ENCODE measurements at places on chromosomes 13 and 19.

DNA sequence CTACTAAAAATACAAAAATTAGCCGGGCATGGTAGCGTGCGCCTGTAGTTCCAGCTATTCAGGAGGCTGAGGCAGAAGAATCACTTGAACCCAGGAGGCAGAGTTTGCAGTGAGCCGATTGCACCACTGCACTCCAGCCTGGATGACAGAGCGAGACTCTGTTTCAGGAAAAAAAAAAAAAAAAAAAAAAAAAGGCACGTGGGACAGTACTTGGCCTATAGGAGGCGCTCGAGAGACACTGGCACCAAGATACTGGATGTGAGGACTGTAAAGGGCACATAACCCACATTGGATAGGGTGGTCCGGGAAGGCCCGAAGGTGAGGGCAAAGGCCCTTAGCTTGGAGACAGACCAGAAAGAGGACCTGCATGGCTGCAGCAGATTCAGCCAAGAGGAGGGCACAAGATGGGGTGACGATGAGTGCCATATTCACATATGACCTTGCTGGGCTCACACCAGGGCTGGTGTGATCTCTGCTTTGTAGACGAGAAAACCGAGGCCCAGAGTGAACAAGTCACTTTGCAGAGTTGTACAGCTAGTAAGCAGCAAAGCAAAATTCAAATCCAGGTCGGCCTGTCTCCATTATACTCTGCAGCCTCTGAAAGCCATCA is 89.4 kb downstream of the DPF1 start:
- DNase-seq, result peak; percentile 19

GRCh38 chr13:111322001-111322915 is 1.8 kb downstream of the TEX29 start:
- no peak for DNase-seq

DNA sequence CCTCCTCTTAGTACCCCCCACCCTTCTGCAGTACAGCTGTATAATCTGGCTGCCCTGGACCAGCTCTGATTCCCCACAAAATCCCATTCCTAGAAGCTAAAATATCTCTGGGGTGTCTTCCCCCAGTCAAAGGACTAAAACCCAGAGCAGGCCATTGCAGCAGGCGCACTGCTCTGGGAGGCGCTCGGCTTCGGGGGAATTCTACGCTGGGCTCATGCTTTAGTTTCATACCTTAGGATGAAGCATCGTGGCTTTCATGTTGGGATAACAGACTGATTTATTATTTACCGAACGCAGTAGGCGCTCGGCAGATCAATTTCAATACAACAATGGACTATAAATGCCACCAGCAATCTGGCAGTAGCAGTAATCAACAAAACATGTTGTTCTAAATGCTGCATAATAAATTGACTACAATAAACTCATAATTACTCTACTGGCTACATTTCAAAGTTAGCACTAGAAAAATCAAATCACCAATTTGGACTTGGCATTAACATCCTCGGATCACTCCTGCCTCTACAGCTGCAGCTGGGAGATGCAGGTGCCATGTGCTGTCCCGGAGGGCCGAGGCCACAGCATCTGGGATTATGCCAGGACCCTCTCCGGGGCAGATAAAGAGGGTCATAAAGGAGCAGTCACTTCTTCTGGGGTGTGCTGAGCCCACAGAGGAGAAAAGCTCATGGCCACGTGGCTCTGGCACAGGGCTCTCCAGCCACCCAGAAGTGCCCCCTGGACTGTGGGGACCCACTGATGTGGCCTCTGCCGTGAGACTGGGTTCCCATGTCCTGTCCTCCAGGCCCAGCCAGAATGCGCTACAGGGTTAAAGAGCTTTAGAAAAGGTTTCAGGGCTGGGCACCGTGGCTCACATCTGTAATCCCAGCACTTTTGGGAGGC is 35.3 kb downstream of the CEBPG start:
- no peak for DNase-seq

DNA sequence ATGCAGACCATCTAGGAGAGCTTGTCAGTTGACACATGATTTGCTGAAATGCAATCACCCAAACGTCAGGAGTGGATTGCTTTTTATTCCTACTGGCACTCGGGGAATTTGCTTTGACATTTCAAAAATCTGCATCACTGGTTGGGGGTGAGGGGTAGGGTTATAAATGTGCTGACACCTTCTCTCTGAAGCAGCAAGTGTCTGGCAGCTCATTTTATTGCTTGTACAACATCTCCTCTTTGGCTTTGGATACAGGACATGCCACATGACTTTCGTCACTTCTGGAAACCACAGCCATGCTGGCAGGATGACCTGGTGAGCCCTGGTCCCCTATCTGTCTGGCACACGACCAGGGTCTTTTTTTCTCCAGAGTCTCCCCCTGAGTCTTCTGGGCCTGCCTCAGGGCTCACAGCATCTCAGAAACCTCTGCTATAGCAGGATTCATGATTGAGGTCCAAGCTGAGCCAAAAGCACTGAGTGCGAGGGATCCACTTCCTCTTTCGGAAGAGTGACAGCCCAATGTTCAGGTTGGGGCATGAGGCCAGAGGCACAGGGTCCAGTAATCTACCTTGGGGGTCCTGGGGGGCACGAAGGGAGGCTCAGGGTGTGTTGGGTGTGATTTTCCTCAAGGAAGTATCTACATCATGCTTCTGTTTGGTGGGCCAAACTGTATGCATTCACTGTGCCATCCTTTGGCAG is 60.1 kb downstream of the HSPH1 start:
- no peak for DNase-seq

DNA sequence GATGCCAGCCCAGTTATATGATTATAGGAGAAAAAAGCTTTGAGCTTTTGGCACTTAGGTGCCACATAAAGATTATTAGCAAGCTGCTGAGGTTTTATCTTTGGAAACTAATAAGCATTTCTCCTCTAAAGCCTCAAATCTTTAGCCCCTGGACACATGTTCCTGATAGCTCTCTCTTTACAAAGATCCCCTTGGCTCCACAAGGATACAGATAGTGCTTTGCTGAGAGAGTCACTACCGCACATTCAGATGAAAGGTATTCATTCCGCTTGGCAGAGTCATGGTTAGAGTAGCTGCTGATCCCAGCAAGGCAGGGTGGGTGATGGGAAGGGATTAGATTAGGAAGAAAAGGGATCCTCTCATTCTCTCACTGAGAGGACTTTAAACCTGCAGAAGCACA is 28.2 kb upstream of the PSG7 start:
- DNase-seq, result no peak

DNA sequence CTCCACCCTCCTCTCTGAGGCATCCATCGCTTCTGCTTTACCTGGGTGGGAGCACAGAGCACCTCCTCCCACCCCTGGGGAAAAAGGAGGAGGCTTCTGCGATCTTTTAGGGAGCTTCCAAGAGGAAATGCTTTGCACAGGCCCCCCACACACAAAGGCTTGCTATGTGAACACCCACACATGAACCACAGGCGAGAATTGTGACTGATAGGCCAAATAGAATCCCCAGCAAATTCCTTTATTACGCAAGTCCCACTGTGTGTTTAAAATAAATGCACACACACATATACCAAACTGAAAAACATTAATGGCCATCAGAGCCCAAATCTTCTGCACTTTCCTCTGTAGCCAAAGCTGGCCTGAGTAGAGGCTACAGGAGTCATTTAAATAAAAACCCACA is 50.6 kb downstream of the HSPH1 start:
- DNase-seq, result no peak

GRCh38 chr13:111413407-111414187 is 93.2 kb downstream of the TEX29 start:
- DNase-seq, result no peak

DNA sequence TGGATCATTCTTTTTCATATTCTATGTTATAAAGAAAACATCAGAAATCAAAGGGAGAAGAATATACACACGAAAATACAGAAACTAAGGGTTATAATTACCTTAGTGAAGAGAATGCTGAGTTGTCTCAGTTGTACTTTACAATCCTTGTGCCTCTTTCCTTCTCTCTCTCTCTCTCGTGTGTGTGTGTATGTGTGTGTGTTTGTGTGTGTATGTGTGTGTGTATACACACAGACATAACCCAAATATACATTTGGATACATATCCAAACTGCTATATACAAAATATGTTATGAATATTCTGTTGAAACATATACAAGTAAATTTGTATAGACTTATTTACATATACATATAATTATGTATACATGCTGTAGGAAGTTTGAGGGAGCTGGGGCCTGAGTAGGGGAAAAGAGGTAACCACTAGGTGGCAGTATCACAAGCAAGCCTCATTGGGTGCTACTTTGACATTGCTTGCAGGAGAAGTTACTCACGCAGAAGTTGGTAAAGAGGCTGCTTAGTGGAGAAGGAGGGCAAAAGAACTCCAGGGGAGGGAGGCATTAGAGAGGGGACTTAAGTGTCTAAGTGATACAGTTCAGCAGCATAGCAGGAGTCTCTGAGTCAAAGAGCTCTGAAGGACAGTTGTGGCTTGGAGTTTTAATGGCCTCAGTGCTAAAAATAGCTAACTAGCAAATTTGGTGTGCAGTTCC is 465.1 kb upstream of the PCDH20 start:
- no peak for DNase-seq

DNA sequence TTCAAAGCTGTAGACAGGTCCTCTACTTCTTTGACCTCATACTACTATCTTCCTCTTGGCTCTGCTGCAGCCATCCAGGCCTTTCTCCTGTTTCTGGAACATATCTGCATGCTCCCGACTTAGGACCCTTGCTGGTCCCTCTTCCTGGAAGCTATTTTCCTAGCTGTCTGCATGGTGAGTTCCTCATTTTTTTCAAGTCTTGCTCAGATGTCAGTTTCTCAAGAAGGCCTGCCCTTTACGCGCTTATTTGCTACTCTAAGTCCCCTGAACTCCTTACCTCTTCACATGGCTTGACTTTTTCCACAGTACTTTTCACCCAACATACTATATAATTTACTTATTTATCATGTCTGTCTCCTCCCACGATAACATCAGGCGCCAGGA is 31.4 kb downstream of the DNAJC3 start:
- no peak for DNase-seq

Data from activated T-cell treated with anti-CD3 and anti-CD28 coated beads for 48 hours (primary cell).